ENCODE measurements at places on chromosomes 7 and 10.

GRCh38 chr10:30467651-30468338 is 33.8 kb downstream of the MAP3K8 start:
- no peak for DNase-seq

- no peak for DNase-seq
Observed at GRCh38 chr10:94402843-94403379, 570 bp downstream of the TBC1D12 start.

DNA sequence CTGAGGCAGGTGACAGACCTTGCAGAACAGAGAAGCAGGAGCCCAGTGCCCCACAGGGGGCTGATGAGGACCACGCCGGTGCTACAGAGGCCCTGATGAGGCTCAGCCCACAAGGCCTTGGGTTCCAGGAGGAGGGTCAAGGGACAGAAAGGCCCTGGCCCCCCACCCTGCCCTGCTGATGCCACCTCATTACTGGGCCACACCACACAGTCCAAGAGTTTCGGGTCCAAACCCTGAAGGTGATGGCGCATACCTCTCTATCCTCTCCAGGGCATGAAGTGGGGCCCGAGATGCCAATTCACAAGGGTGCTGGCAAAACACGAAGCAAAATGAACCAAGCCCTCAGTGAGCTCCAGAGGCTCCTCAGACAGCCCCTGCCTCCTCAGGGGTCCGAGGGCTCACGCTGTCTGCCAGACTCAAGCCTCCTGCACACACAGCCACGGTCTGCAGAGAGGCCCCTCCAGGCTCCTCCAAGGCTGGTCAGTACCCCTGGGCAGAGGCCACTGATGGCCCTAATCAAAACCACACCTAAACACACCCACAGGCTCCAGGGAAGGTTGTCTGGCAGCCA is 32.3 kb downstream of the RASGEF1A start:
- DNase-seq = no peak

GRCh38 chr7:2930310-2931033 is 86.4 kb upstream of the GNA12 start:
- DNase-seq = no peak

DNA sequence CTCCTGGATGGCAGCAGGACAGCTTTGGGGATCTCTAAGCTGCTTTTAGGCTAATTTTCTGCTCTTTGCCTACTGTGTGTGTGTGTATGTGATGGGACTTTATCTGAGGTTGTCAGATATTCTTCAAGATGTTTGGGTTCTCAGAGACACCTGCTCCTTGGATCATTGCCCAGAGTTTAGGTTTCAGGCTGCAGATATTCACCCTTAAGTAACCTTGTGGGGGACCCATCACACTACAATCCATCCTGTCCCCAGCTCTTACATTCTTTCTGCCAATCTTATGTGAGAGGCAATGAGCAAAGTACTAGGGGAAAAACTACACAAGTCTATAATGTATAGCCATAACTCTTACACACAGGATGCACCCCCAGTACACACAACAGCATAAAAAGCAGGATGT is 263.0 kb upstream of the ZWINT start:
- DNase-seq = no peak

DNA sequence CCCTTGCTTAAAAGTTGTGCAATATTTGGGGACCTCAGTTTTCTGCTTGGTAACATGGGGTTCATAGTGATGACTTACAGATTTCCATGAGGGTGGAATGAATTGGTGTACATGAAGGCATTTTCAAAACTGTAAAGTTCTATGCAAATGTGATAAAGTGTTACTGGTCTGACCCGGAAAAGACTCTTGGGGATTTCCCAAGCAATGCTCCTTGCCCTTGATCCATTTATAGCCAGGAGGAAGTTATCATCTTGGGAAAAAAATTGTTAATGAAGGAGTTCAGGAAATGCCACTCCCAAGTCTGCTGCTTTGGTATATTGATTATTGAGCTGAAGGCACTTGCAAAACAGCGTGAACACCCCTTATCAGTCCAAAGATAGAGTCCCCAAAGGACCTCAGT is 96.3 kb upstream of the ZPBP start:
- no peak for DNase-seq

DNA sequence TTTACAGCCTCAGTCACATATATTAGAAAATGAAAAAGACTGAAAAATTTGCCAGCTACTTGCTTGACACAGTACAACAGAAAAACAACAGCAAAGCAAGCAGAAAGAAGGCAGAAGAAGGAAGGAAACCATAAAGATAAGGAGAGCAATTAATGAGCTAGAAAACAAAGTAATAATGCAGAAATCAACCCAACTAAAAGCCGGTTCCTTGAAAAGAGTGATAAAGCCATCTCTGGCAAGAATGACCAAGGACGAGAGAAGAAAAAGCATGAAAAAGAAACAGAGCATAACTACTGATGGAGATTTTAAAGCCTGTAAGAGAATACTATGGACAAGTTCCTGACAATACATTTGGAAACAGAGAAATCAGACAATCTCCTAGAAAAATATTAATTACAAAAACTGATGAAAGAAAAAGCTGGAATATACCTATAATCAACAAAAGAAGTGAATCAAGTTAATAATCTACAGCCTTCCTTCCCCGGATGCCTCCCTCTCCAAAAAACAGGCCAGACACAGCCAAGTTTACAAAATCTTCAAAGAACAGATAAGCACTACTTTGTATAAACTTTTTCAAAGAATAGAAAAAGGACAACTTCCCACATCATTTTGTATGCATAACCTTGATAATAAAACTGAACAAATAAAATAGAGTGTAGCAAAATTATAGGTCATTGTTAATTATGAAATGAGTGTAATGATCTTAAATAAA is 204.0 kb downstream of the BAMBI start:
- no peak for DNase-seq

All from astrocyte (in vitro differentiated cells and primary cell).